ENCODE measurements at places on chromosomes 16 and 17.
A peak's percentile ranks its signal among the peaks of the same experiment; 100 is the strongest.

DNA sequence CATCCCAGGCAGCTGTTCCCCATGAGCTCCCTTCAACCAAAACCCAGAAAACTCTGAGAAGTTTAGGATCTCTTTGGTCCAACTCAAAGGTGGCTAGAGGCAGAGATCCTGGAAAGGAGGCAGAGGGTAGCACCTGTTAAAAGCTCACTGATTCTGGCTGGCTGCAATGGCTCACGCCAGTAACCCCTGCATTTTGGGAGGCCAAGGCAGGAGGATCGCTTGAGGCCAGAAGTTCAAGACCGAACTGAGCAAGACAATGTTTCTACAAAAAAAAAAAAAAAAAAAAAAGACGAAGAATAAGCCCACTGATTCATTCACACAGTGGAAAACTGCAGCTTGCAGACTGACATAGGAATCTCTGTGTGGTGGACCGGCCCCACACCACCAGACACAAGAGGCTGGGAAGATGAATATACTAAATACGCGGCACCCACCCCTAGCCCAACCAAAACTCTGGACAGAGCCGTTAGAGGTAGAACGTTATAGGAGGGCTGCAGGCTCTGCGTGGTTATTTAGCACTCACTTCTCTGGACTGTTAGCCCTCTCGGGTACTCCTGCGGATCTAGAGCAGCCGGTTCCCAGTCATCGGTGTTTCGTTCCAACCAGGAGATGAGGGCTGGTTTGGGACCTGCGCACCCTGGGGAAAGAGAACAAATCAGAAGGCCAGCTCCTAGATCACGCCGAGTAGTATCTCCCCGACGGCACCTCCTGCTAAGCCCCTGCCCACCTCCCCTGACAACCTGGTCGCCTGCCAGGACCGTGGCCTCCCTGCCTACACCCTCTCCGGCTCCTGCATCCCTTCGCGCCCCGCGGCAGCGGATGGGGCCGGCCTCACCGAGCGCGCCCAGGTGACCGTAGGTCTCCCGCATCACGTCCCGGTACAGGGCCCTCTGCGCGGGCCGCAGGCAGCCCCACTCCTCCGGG lies 925 bp downstream of the ZNF689 start:
- no peak for DNase-seq

DNA sequence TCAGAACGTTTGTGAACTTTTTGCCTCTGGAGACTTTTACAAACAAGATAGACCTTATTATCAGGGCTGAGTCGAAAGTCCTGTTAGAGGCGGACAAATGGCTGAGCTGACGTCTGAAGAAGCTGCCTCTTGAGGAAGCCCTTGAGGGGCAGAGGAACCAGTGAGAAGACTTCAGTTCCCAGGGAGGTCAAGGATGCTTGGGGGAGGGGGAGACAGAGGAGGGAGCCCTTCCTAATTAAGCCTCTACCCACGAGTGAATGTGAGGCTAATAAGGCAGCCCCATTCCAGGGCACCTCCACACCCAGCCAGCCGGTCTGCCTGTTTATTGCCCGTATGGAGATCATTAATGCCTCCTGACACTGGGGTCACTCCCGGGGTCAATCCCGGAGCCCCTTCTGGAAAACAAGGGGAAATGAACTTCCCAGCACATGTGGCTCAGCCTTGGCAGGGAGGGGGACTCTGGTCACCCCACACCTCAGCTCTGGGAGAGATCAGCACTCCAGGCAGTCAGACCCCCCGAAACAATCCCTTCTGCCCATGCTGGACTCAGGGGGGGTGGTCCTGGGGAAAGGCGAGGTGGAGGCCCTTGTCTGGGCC lies 9.2 kb upstream of the TBX4 start:
- DNase-seq: no peak

GRCh38 chr17:75738218-75738802 lies 17.1 kb downstream of the ITGB4 start:
- DNase-seq: no peak

DNA sequence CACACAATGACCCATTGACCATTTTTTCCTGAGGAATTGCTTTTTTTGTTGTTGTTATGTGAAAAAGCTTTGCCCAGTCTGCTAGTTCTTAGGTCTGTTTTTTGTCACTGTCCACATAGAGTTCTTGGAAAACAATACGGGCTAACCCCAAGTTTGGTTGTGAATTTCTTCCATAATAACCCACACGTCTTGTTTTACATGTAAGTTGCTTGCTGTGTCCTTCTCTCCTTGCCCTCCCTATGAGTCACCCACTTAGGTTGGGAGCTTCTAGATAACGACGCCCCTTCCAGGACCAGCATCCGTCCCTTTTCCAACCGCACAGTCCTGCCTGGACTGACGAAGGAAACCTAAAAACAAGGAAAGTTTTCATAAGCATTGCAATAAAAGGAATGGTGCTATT lies 175.3 kb upstream of the HS3ST3A1 start:
- DNase-seq: no peak

GRCh38 chr16:73213732-73214455 lies 166.0 kb upstream of the ZFHX3 start:
- DNase-seq: no peak

- DNase-seq: peak; percentile 10
Measured at GRCh38 chr17:5837055-5837491, 233.1 kb upstream of the WSCD1 start.

GRCh38 chr16:84368308-84368996 lies at the start of gene ATP2C2:
Gene ATP2C2, plus strand, starts transcription at chr16:84368538. Its CDS starts 78 bp downstream, at chr16:84368616.
- DNase-seq: no peak

DNA sequence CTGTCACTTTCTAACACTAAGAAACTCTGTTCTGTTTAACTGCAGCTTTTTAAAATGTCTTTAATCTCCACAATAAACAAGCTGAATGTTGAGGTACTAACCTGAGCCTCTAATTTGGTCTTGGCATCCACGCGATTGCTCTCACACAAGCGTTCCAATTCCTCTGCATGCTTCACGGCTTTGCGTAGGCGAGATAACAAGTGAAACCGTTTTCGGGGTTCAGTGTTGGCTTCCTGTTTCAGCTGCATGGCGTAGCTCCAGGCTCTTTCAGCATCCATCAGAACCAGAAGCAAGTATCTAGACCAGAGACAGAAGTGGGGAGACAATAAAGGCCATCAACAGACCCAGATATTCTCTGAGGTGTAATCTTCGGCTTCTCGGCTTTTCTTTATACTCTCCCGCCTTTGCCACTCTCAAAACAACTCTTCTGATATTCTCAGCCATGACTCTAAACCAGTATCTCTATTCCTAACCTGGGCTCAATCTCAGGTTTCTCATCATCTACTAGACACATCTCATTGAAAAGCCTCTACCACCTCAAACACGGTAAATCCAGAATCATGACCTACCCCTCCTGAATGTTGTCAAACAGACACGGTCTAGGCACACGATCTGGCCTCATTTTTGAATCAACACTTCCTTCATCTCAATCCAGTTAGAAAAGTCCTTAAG lies 8.3 kb downstream of the SRP68 start:
- no peak for DNase-seq

DNA sequence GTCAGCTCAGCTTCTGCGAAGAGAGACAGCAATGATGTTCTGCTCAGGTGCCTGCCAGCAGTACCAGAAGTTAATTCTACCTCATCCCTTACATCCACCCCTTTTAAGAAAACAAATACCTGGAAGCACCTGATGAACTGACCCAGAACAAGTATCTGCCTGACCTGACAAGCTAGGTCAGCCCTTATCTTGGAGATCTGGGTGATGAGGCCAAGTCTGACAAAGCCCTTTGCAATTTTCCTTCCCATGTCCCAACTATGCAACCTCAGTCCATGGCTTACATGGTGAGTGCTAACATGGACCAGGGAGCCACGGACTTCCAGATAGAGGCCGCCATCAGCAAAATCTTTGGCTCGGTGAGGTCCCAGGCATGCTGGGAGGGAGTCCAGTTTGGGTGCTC lies 3.6 kb downstream of the ACADVL start:
- no peak for DNase-seq
